Fibroblast of the conjunctiva (primary cell): ENCODE measurements at places on chromosomes 16 and 17.

DNA sequence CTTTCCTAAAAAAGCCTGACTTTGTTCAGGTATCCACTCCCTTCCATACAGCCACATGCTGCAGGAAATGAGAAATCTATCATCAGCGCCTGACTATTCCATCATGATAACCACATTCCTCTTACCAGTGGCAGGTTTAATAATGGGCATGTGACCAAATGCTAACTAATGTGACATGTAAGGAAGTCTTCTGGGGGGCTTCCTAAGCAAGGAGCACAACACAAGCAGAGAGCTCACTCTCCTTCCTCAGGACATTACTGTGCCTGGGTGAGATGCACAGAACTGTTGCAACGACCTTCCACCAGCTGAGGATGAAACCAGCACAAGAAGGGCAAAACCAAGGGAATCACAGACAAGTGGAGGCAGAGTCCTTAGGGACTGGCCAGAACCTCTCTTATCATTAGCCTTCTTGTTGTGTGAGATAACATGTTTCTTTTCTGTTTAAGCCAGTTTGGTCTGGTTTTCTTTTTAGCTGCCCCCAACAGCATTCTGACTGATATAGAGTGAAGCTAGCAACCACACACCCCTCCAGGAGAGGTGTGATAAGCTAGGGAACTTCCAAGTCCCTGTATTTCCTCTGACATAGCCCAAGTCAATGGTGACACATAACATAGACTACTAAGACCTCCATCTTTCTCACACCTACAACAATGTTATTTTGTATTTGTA is 16.9 kb downstream of the MYO1D start:
- DNase-seq, result no peak

GRCh38 chr17:72955391-72956140 is 136.9 kb downstream of the SLC39A11 start:
- no peak for DNase-seq

- DNase-seq, result no peak
Measured at GRCh38 chr16:53787423-53787822, 83.5 kb downstream of the FTO start.

- DNase-seq, result no peak
Measured at GRCh38 chr16:7438601-7439000, 106.0 kb downstream of the RBFOX1 start.

DNA sequence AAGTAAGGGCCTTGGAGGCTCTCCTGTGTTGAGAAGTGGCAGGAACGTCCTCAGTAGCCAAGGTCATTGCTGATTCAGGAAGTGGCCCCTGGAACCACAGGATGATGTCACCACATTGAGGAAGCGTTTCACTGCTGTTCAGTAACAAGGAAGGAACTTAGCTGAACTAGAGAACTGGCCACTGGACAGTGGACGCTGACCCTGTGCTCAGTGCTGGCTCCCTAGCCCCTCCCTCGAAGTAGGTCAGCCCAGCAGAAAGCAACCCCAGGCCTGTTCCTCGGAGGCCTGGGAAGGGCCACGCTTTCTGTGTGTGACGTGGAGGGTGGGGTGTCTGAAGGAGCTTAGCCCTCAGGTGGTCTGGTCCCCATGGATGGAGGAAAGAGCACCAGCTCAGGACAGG is 58.3 kb downstream of the B9D1 start:
- DNase-seq, result no peak

DNA sequence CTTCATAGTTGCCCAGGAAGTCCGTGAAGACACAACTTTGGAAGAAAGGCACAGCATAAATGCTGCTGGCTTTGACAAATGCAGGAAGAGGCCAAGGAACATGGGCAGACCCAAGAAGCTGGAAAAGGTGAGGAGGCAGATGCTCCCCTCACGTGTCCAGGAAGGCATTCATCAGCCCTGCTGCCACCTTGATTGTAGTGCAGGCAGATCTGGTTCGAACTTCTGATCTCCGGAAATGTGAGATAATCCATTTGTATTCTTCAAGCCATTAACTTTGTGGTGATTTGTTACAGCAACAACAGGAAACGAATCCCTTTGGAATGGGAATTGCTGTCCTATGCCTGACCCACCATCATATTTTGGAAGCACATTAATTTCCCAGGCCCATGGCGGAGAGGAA is 28.5 kb upstream of the LCMT1 start:
- no peak for DNase-seq

DNA sequence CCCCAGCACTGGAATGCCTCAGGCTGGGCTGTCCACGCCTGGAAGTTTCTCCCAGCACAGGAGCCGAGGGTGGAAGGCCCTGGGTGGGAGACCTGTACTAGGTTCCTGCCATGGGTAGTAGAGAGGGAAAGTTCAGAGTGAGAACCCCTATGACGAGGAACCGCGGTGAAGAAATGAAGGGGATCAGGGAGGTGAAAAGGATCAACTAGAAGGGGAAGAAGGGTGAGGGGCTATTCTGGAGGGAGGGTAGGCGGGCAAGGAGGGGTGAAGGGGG is 5.4 kb downstream of the HIC1 start:
- DNase-seq, result no peak

- DNase-seq, result no peak
Measured at GRCh38 chr16:19284207-19284606, 1.3 kb upstream of the CLEC19A start.

DNA sequence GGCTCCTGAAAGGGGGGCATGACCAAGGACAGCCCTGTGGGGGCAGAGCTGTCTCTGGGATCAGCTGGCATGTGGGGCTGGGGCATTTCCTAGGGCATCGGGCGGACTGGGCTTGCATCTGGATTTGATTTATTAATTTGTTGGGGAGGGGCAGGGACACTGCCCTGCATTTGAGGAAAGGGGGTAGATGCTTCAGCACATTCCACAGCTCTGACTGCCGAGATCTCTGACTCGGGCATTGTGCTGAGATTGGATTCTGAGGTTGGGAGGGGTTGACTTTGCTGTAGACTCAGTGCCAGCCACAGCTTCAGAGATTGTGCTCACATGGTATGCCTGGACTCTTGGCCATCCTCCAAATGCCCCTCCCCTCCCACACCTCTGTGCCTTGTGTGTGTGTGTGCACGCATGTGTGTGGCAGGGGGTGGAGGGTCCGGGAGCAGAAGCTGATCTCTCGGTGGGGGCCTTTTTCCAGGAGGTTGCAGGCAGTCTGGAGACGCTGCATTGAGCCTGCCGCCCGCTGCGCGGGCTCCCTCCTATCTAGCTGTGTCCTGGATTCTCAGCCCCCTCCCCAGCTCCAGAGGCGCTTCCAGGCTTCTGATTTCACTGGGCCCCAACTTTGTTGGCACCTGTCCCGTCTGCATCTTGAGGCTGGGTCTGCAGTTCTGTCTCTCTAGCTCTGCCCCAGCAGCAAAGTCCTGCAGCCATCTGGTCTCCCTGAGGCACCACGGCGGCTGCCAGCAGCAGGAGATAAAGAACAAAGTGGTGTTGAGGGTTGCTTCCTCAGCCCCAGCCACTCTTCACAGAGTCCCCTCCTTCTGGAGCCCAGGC is 14.9 kb downstream of the IGFBP4 start:
- peak; percentile 92 for DNase-seq

DNA sequence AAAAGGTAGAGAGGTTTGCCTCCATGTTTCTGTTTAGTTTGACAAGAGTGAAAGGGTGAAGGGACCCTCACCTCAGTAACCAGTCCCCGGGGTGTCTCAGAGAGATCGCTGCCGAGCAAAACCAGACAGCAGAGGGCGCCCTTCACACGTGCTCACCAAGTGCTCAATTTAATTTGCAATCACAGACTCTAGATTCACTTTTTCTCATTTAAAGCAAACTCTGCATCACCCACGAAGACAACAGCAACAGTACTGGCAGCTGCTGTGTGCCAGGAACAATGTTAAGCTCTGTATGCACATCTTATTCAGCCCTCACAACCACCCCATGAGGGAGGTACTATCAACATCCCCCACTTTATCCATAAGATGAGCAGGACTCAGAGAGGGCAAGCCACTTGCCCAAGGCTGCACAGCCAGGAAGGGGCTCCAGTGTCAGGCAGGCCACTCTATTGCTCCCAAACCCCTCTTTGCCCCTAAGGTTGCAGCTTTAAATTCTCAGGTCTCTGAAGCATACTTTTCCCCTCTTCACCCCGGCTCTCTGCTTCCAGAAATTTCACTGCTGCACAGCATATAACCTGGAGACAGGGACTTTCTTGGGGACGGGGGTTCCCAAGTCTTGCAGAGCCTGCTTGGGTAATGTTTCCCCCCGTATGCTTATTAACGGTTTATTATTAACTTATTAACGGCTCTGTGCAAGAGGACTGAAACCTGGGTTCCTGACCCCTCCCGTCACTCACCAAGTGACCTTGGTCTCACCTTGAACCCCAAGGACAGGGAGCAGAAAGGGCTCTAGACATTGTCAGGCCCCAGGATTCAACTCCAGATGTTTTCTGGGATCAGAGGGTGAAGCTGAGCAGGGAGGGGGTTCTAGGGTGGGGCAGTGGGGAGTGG is 70.9 kb downstream of the CNGB1 start:
- peak; percentile 46 for DNase-seq

GRCh38 chr17:1077581-1077985 is 80.7 kb downstream of the TIMM22 start:
- no peak for DNase-seq

DNA sequence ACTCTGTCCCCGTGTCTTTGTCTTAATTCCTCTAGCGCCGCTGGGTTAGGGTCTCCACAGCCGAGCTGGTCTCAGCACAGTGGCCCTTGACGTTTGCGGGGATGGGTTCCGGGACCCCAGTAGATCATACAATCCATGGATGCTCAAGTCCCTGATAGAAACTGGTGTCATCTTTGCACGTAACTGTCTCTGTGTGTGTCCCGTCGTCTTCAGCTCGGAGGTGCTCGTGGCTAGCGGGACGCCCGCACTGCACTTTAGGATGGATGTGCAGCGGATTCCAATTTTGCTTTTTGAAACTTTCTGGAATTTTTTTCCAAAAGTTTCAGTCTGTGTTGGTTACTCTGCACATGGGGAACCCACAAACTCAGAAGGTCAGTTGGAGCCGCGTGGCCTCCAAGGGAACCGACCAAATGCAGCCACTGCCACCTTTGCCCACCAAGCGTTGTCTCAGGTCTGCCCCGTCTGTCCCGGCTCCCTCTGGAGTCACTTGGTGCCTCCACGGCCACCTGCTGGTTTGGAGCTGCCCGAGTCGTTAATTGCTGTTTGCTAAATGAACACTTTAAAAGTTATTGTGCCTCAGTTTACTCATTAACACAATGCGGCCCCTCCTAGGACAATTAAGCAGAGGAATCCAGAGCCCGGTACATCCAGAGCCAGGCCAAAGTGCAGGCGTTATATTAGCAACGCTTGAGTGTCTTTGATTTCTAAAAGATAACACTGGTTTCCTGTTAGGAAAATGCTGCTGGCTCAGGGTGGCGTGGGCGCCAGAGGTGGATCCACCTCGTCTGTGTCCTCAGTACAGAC is 5.3 kb upstream of the DPEP1 start:
- no peak for DNase-seq

DNA sequence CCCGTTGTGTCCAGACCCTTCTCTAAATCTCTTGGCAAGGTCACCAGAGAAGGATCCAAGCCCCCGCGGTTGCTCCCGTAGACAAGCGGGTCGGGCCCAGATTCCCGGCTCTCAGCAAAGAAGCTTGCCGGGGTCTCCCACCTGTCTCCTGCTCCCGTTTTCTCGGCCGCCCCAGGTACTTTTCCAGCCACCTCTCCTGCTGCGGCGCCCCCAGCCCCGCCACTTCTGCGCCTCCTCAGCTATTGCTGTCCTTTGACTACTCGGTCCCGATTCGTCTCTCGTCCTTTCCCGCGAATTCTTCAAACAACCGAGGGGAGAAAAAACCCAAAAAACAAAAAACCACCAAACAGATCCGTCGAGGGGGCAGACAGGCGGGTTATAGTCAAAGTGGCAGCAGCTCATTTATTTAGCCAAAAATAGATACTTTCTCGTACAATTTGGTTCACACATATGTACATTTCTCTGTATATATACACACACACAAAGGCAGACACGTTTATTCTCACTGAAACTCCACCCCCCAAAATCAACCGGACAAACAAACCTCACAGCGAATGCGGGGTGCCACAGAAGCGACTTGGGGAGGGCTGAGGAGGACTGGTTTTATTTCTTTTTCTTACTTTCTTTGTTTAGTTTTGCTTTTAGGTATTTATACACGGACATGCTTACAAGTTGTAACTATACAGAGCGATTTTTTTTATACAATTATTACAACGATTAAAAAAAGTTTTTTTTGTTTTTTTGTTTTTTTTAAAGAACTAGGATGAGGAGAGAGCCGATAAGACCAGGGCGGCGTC is 3.5 kb downstream of the IRX3 start:
- DNase-seq, result no peak

DNA sequence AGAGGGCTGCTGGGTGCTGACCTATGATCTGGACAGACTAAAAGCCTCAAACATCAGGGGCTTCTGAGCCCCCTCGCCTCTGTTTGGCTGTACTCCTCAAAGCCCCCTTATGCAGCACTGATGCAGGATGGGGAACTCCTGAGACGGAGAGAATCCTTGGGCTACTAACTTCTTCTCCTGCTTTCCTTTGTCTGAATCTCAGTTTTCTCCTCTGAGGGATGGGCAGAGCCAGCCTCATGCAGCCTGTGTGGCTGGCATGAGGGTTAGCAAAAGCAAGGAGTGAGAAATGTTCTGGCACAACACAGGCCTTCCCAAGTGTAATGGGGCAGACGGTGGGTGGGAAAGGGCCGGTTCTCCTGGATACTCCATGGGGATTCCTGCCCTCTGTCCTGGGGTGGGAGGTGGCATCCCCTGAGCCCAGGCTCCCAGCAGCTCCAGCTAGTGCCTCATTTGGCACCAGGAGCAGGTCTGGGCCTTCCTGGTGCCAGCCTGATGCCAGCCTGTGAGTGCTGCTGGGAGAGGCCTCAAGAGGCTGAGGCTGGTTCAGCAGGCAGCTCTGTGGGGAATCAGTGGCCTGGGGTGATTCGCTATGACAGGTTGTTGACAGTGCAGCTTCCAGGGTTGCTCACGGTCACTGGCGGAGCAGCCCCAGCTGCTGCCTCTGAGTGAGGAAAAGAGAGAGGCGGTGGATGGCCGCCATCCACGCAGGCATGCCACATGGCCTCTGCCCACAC is 4.0 kb upstream of the BRD7 start:
- DNase-seq, result no peak

GRCh38 chr16:57406881-57407280 is 2.3 kb downstream of the CCL17 start:
- no peak for DNase-seq

DNA sequence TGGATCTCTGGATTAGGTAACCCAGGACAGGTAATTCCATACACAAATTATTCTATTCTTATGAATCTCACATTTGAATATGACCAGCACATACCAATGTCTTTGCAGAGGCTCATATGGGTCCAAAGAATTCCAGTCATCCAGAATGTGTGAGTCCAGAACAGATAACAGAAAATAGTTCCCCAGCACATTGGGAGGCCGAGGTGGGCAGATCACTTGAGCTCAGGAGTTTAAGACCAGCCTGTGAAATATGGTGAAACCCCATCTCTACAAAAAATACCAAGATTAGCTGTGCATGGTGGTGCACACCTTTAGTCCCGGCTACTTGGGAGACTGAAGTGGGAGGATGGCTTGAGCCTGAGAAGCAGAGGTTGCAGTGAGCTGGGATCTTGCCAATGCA is 26.9 kb downstream of the HYDIN start:
- DNase-seq, result no peak
